ENCODE measurements at places on chromosomes 4 and X.

DNA sequence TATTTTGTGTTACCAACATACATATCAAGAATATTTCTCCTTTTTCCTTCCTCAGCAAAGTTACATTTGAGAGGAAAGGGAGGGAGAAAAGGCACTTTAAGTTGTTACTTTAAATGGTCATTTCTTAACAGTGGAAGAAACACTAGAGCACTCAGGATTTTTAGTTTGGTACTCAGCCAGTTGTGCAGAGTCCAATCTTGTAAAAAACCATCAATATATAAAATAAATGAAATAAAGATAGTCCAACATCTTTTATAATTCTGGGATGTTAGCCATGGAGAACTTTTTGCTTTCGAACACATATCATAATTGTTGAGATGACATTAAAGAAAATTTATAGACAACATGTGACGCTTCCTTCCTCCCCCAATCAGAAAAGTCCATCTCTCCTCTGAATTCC is 253.8 kb downstream of the QDPR start:
- no peak for DNase-seq

DNA sequence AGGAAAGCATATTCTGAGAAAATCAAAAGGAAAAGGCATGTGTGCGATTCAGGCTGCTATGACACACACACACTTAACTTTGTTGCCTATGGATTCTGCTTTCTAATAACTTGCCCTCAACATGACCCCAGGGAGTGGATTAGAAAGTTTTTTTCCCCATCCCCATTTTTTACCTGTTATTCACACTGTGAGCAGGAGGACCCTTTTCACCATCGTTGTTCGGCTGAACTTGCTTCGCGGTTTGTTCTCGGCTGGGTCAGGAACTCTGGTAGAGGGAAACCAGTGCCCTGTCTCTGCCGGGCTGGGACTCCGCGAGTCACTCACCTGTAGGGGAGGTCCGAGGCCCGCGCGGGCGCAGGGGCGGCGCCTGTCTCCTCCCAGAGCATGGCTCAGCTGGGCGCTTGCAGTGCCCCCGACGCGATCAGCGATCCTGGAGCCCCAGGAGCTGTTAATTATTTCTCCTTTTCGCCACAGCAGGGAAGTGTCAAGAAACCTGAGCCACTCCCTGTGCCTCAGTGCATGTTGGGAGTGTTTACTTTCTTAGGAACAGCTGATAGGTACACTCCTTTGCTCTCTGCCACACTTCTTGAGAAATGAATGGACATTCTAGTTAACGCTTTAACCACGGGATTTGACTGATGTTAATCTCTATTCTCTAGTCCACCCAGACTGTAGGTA is at the start of gene RASSF6:
RASSF6 (minus strand) TSS at position 322 of the 678 bp plus-strand sequence. CDS start 8,641 bp downstream, outside the sequence.
- peak; percentile 59 for DNase-seq

DNA sequence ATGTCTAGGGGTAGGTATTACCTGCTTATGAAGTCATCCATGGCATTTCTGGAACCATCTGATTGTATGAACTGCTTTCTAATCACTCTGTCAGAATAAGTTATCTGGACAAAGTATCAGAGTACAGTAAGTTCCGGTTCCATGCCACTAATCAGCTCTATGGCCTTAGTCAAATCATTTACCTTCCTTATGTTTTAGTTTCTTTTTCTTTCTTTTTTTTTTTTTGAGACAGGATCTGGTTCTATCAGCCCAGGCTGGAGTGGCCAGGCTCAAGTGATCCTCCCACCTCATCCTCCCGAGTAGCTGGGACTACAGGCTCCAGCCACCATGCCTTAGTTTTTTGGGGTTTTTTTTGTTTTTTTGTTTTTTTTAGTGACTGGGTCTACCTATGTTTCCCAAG is 11.5 kb downstream of the XIAP start:
- DNase-seq, result no peak

DNA sequence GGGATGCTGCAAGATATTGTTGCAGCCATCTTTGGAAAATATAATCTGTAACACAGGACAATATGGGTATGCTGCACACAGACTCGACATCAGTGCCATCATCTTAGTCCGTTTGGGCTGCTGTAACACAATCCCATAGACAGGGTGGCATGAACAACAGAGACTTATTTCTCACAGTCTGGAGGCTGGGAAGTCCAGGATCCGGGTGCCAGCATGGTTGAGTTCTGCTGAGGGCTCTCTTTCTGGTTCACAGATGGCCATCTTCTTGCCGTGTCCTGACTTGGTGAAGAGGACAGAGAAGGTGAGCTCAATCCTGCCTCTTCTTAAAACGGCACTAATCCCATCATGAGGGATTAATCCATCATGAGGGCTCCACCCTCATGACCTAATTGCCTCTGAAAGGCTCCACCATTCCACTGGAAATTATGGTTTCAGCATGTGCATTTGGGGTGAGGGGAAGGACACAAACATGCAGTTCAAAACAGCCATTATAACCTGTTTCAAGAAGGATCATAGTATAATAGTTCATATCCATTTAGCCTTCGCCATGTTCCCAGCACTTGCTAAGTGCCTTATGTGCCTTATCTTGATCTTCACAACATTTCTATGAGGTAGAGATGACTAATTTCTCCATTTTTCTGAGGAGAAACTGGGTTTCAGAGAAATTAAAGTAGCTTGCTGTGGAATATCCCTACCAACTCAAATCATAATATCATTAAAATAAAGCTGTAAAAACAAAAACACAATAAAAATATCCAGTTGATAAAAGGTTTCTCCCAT is 27.9 kb upstream of the SPP1 start:
- no peak for DNase-seq

- DNase-seq, result no peak
These were observed 804 bp downstream of the OSTC start for GRCh38 chr4:108651014-108651791.

- DNase-seq, result no peak
These were observed 9.6 kb upstream of the PPP3CA start for GRCh38 chr4:101356928-101357327.

DNA sequence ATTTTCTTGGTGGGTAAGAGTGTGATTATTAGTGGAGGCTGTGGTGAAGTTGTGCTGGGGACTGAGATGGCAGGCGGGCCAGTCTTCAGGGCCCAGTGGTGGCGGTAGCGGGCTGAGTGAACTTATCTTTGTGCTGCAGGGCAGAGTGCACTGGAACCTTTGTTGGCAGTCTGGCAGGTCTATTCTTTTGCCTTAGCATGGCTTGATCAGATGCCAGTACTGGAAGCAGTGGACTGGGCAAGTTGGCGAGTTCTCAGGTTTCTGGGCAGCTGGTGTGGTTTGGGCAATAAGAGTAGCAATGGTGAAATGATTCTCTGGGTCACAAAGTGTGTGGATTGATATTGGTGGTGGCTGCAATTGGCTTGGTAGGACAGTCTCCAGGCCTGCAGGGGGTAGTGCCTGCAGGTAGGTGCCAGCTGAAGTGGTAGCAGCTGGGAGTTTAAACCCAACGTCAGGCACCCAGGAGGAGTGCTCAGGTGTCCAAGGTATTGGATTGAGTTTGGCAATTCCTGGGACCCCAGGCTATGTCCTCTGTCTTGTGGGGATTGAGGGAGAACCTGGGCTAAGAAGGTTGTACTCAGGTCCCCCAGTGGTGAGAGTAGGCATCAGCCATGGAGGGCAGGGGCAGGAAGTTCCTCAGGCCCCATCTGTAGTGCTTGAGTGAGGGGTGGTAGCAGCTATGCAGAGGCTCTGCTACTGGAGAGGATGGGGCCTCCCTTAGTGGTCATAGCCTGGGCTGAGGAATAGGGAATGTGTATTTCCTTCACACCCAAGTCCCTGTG is 34.9 kb upstream of the SLC25A14 start:
- no peak for DNase-seq

GRCh38 chr4:118395057-118395644 is 42.3 kb upstream of the PRSS12 start:
- DNase-seq, result no peak

GRCh38 chr4:122576261-122577188 is 44.3 kb downstream of the IL21 start:
- peak; percentile 18 for DNase-seq

DNA sequence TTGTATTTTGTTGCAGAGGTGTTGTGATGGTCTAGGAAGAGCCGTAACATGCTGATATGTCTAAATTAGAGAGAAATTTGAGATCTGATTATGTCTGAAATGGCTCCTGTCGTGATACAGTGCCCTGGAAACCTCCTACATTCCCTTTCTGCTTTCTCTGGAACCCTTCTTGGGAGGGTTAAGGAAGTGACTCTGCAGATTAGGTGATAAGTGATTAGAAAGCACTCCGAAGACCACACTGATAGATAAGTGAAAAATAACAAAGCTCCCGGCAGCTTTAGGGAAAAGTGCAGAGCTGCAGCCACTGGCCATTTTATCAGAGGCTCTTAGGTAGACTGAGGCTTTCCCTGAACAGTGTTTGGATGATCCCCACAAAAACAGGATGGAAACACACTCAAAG is 110.6 kb downstream of the MGST2 start:
- DNase-seq, result no peak

All from NCI-H748 treated with DMSO at 0.1 percent for 48 hours (cell line).